ENCODE measurements at places on chromosomes 12 and 14. TPM values are rescaled to one million over a fixed set of nuclear protein-coding genes. Genes with fewer than 3 reads are reported as not detected.
A peak's percentile ranks its signal among the peaks of the same experiment; 100 is the strongest.

The GLIPR1L1 gene
- not detected for total RNA-seq

The TAMALIN gene
- 9.1 TPM for total RNA-seq

DNA sequence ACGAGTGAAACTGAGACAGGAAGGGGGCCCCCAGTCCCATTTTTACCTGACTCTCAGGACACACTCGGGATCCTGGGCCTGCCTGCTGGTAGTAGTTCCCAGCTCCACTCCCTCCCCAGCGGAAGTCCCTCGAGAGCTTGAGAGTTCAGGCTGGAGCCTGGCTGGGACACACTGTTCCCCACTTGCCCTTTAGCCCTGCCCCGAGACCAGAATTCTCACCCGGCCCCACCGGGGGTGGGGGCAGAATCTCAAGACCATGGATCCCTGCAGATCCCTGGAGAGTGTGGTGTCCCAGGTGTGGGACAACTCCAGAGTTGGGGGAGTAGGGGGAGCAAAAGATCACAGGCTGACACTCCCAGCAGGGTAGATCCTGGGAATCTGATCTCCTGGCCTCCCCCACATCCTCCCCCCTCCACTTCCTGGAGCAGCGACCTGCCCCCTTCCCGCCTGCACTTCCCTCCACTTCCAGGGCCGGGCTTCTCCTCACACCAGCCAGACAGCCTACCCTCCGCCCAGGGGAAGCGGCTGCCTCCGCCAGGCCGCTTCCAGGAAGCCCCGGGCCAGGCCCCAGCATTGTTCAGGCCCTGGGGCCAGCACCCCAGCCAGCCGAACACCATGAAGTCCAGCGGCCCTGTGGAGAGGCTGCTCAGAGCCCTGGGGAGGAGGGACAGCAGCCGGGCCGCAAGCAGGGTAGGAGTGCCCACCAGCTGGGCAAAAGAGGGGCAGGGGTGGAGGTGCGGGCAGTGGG is at the start of gene TNS2:
Gene TNS2 (plus strand): TSS at position 495 of the 748 bp plus-strand sequence. CDS start 121 bp downstream, at position 616.
- DNase-seq = no peak

DNA sequence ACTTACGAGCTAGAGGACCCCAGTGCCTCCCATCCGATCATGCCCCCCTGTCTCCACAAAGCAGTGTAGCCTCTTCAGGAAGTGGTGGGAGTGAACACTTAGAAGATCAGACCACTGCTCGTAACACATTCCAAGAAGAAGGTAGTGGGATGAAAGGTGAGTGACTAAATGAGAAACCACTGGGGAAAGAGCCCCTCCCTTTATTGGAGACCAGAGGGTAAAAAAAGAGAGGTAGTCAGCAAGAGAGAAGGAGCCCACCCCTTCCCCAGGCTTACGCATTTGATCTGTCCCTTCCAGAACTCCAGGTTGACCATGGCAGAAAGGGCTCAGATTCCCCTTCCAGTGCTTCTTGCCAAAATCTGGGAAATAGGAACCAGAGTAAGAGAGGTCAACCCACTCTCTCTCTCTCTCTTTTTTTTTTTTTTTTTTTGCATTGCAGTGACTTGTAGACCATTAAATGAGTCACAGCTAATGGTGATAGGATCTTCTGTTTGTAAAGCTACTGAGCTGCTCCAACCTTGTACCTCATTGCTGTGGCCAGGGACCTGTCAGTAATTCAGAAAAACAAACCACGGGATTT is 165.4 kb downstream of the GCH1 start:
- DNase-seq = peak; percentile 40

DNA sequence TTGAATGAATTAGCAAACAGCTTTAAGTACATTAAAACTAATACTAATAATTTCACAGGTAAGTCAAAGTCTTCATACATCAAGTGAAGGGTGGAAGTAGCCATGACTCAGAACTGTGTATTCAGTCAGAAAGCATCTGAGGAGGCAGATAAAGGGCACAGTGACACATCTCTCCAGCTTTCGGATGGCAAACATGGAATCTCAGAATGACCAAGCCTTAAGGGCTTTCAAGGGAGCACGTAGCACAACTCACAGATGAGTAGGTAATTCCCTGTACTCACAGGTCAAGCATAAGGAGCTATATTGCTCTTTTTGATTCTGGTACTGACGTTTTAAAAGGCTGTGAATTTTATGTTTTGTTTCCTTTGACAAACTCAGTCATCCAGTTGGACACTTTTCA is 56.0 kb downstream of the MDGA2 start:
- DNase-seq = no peak

DNA sequence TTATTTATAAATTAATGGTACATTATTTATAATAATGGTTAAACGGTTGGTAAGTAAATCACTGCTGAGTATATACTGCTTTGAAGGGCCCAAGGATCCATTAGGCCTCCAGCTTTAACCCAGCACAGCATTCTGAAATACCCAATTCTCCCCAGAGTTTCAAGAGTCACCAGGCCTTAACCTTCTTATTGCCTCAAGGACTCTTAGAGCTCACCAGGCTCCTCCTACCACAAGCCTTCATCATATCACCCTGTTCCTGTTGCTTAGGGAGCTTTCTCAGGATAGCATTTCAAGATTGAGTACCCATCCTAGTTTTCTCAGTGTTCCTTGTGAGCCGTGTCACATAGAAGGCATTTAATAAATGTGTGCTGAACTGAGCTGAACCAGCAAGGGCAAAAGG is 242.5 kb downstream of the FBXL14 start:
- no peak for DNase-seq

DNA sequence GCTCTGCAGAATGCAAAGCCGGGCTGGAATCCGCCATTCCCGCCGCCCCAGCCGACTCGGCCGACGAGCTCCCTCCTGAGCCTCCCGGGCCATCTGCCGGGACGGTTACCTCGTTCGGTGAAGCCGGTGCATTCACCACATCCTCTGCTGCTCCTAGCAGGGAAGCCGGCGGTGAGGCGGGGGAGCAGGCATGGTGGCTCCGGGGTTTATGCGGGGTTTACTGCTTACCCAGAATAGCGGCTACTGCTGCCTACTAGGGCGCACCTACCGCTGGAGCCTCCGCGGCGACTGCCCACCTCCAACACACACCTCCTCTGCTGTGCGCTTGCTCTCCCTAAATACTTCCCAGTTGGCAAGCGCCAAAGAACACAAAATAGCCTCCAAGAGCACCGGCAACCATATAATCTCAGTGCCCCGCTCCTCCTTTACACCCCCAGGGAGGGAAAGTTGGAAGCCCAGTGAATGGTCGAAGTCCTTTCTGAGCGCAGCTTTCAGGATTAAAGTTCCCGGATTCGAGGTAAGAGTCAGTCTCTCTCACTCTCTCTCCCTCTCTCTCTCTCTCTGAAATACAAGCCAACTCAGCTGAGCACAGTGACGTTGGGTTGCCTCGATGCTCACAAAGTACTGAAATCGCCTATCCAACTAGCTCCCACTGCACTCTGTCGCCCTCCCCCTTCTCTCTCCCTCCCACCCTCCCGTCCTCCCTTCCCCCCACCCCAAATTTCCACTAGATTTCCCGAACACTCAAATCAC is at the start of gene TBX5:
Gene TBX5 (minus strand): TSS at position 626 of the 753 bp plus-strand sequence. CDS start 2,246 bp downstream, outside the sequence.
- DNase-seq = no peak

DNA sequence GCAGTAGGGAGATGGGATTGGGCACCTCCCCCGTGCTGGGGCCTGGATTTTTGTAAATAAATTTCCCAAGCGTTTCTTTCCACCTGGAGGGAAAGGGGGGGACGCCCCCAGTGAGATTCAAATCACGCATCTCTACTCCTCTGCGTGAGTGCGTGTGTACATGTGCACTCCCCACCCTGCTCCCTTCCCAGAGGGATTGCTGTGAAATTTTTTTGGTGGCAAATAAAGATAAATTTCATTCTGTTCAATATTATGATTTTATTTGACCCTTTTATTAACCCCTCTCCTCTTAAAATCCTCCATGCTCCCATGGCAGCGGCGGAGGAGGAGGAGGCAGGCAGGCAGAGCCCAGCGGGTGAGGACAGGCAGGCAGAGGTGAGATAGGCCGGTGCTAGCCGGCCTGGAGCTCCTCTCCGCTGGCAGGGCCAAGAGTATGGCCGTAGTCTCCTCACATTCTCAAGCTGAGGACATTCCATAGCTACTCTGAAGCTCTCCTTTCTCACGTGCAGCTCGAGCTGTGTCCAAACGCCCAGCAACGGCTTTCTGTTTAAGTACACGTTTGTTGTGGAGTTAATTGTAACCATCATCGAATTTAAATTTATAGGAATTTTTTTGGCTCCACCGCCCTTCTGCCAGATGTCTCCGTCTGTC is 1.5 kb upstream of the HOTAIR start:
- DNase-seq = no peak

DNA sequence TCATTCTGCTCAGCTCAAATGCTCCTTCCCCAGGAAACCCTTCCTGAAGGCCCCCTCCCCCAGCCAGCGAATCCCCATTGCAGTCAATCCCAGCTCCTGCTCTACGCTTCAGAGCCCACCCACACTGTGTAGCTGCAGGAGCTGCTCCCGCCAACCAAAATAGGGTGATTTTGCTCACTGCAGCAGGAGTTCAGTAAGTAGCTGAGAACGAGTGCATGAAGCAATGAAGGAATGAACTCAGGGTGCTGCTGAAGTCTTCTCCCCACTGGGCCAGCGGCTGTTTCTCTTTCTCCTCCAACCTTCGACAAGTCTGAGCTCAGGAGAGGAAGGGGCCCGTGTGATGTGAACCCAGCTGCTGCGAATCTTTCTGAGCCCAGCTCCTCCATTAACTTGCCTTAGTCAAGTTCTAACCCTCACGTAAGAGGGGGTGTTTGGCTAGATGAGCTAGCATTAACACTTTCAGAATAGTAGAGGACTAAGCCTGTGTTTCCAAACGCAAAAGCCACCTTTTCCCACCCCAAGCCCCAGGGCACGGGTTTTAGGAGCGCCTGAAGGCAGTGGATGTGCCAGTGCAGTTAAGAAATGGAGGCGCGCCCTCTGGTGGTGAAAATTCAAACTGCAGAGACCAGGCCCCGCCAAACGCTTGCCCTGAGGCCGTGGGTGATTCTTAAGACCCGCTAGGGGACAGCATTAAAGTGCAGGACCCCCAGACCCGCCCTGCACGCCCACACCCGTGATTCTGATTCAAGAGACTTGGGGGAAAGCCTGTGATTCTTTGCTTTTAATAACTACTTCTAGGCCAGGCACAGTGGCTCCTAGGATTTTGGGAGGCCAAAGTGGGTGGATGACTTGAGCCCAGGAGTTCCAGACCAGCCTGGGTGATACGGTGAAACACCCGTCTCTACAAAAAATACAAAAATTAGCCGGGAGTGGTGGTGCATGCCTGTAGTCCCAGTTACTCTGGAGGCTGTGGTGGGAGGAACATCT is 11.9 kb upstream of the SERPINA4 start:
- peak; percentile 43 for DNase-seq
